ENCODE measurements at places on chromosomes 4 and X.

GRCh38 chr4:137794764-137795254 lies 262.5 kb upstream of the PCDH18 start:
- DNase-seq = no peak

GRCh38 chr4:95107635-95108034 lies 349.9 kb downstream of the BMPR1B start:
- no peak for DNase-seq

- no peak for DNase-seq
Measured at GRCh38 chr4:168167714-168168284, 75.5 kb downstream of the ANXA10 start.

DNA sequence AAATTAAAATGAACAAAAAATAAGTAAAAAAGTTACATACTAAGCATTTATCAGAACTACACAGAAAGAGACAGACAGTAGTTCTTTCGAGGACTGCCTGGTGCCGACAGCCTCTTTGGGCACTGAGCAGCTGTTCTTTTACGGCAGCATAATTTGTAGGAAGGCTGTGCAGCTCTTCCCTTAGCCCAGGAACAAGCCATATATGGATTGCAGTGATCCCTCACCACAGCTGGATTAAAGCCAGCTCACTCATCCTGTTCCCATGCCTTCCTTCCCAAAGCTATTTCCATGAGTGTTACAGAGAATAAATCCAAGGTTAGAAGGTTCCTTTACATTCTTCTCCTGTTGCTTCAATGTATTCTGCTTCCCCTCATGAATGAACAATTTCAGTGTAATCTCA lies 71.7 kb downstream of the DDX60L start:
- DNase-seq = no peak

GRCh38 chrX:47629419-47630200 lies at the start of gene CFP:
TSS of gene CFP (minus strand) at chrX:47629930. CDS start at chrX:47629844, 86 bp downstream.
- peak; percentile 73 for DNase-seq

DNA sequence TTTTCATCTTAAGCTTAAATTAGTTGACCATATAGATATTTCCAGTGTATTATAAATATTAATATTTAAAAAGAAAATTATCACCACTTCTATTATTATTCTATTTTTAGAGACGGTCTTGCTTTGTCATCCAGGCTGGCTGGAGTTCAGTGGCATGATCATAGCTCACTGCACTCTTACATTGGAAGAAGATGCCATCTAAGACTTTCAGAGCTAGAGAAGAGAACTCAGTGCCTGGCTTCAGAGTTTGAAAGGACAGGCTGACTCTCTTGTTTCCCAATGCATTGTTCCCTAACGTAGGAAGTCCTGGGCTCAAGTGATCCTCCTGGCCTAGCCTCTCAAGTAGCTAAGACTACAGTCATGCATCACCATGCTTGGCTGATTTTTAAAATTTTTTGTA lies 75.9 kb downstream of the FIP1L1 start:
- DNase-seq = no peak

- no peak for DNase-seq
Measured at GRCh38 chr4:46372878-46373277, 17.1 kb downstream of the GABRA2 start.

GRCh38 chr4:147801820-147802219 lies 69.9 kb downstream of the ARHGAP10 start:
- no peak for DNase-seq

DNA sequence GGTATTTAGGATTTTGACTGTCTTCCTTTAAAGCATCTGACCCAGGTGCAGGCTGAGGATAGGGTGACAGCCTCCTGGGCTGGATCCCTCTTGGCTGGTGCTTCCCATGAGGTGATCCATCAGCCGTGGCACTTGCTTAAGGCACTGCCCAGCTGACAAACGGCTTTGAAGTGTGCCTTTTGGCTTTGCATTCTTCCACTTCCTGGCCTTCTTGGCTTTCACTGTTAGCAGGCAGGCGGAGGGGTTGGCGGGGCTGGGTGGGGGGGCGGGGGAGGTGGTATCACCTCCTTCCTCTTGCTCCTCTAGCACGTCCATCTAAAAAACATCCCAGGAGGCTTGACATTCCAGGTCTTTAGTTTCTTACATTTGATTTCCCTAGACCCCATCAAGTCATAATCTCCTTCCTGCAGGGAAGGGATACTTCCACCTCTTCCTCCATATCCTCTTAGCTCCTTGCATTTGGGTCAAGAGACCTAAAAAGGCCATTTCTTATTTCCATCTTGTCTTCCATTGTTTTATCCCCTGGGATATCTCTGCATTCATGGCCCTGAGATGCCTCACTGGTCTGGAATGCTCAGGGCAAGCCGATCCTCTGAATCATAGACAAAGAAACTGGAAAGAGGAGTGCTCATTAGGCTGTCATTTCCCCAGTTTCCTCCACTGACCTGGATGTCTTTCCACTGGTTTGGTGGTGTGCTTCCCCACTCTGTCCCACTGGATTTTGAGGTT lies 11.3 kb upstream of the APLN start:
- no peak for DNase-seq

- no peak for DNase-seq
Measured at GRCh38 chr4:169342906-169343564, 72.3 kb upstream of the SH3RF1 start.

DNA sequence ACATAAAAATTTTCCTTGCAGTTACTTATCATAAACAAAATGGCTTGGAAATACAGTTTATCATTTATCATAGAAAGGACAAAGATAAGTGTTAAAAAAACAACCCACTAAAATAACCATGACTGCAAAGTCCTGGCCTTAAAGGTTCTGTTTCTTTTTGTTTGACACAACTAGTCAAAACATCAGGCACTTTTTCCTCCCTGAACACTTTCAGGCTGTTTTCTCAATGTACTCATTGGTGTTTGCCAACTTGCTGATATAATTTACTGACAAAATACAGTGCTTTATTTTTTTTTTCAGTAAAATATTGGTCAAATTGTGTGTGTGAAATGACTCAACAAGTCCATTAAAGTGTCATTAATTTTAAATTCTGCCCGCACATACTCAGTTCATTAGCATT lies 156.6 kb downstream of the ADGRL3 start:
- no peak for DNase-seq

DNA sequence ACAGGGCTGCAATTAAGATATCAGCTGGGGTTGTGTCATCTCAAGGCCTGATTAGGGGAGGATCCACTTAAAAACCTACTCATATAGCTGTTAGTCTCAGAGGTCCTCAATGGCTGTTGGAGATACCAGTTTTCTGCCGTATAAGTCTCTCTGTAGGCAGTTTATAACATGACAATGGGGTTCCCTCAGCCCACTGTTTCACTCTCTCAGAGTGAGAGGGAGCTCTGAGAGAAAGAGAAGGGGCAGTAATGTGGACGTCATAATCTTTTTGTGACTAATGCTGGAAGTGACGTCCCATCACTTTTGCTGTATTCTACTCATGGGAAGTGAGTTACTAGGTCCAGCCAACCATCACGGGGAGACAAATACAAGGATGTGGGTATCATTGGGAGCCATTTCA lies 70.3 kb downstream of the STIM2 start:
- no peak for DNase-seq

GRCh38 chr4:114728426-114728825 lies 129.8 kb downstream of the UGT8 start:
- DNase-seq = no peak

DNA sequence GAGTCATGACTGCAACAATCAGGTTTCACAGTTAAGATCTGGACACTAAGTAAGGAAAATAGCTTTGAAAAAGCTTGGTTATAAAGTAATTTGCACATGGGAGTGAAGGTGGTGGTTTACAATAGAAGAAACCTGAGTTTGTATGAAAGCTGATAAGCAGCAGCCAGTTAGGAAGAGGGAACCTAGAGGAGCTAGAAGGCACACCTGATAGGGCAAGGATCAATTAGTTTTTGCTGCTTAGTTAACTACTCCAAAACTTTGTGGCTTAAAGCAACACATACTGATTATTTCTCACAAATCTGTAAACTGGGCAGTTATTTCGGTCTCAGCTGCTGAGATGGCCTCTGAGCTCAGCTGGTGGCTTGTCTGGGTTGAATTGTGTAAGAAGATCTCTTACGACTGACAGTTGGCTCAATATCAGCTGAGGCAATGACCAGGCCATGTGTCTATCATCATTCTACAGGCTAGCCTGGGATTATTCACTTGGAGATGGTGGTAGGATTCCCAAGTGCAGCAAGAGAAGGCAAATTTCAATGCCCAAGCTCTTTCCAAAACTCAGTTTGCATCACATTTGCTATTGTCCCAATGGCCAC lies 255.0 kb upstream of the PITX2 start:
- DNase-seq = no peak

DNA sequence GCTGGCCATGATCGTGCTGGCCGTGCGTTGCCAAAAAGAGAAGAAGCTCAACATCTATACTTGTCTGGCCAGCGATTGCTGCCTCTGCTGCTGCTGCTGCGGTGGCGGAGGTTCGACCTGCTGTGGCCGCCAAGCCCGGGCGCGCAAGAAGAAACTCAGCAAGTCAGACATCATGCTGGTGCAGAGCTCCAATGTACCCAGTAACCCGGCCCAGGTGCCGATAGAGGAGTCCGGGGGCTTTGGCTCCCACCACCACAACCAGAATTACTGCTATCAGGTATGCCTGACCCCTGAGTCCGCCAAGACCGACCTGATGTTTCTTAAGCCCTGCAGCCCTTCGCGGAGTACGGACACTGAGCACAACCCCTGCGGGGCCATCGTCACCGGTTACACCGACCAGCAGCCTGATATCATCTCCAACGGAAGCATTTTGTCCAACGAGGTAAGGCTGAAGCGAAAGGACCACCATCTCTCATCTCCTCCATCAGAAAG lies 3.3 kb downstream of the PCDH10 start:
- DNase-seq = no peak

- no peak for DNase-seq
Measured at GRCh38 chr4:113574636-113575103, 186.9 kb downstream of the CAMK2D start.

GRCh38 chr4:136198358-136198757 lies 1333.9 kb downstream of the PCDH18 start:
- DNase-seq = no peak

DNA sequence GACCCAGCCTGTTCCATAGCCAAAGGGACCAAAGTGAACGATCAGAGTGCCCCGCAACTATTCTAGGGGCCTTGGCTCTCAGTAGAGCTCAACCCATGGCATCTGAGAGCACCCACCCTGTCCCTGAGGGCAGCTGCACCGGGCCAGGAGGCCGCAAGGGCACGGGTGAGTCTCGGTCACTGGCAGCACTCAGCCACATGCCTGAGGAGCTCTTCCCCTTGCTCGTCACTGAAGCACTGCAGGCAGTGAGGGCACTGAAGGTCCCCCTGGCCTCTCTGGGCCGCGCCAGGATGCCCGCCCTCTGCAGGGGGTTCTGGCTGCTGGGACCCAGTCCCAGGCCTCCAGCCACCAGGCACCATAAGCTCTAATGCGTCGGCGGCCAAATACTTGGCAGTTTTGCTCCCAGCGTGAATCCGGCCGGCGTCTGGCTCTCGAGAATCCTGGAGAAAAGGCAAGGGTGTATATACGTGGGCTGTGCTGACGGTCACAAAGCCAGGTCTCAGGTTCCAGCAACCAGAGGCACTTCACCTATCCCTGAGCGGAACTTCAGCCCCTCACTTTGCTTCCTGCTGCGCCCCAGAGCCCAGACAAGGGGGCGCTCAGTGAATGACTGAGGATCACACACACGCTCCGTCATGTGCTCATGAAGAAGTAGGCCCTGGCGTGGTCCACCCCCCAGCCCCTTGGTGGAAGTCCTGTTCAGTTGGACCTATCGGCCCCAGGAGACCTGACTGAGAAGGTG lies 13.9 kb downstream of the TNIP2 start:
- no peak for DNase-seq

DNA sequence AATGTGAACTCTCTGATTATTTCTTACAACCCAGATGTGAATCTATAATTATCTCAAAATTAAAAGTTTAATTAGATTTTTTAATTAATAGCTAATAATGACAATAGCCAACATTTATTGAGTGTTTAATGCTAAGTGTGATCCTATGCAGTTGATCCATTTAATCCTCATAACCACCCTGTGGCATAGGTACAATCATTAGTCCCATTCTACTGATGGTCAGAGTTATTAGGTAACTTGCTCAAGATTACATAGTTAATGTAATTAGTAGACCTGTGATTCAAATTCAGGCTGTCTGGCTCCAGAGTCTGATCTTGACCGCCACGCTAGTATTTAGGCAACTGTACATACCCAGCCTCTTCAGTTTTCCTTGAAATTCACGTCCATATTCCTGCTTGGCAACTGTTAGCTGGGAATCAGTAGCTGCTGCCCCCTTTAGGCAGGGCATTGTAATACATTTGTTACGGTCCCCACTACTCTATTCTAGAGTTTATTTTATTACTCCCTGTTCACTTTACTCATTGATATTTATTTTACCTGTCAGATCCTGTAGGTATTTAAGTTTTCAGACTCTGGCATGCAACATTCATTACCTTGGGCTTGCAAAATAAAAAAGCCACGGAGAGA lies 20.6 kb upstream of the TEC start:
- DNase-seq = no peak

DNA sequence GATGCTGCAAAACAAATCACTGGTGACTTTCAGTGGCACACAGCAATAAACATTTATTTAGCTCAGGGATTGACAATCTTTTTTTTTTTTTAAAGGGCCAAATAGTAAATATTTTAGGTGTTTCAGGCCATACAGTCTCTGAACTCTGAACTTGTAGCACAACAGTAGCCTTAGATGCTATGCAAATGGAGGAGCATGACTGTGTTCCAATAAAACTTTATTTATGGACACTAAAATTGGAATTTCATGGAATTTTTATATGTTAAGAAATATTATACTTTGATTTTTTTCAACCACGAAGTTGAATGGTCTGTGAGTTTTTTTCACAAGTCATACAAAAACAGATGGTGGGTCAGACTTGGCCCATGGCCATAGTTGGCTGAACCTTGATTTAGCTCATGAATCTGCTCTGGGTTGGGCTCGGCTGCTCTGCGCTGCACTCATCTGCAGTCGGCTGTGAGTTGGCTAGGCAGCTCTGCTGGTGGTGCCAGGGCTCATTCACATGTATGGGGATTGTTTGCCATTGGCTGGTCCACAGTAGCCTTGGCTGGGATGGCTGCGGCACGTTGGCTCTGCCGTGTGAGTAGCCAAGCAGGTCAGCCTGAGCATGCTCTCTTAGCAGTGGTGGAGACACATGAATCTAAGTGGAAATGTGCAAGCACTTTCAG lies 231.7 kb upstream of the PGRMC2 start:
- DNase-seq = no peak

DNA sequence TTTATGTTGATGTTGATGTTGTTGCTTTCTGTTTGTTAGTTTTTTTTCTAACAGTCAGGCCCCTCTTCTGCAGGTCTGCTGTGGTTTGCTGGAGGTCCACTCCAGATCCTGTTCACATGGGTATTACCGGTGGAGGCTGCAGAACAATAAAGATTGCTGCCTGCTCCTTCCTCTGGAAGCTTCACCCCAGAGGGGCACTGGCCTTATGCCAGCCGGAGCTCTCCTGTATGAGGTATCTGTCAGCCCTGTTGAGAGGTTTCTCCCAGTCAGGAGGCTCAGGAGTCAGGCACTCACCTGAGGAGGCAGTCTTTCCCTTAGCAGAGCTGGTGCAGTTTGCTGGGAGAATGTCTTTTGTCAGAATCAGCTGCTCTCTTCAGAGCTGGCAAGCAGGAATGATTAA lies 34.7 kb downstream of the CDX4 start:
- DNase-seq = no peak
